ENCODE measurements at places on chromosomes 12 and 14.

DNA sequence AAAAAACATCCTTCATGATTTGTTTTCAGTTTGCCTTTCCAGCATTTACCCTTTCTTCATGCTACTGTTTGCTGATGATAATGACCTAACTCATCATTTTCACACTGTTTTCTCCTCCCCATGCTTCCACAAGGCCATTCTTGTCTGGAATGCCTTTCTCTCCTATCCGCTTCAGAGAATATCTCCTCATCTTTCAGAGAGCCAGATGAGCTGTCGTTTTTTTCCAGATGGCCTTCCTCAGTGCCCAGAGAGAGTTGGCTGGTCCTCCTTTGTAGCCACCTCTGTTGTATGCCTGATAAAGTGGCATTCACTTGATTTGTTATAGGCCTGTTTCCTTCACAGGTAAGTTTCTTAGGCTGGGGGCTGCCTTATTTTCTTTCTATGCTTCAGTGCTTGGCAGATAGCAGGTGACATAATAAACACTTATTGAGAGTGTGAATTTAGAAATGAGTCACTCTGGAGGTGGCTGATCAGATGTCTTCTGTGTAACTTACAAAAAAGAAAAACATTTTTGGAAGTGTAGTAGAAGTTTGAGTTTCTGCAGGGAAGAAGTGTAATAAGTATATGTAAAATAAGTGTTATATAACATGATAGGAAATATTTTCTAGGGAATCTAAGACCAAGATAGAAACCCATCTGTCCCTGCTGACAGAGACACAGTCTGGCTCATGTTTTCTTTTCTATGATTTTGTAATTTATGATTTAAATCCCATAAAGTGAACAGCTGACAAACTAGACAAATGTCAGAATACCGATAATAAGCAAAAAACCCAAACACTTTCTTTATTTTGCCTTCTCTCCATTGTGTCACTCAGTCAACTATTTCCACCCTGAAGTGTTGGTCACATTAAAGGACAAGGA, 174.5 kb downstream of the DACT1 start:
- DNase-seq: no peak

DNA sequence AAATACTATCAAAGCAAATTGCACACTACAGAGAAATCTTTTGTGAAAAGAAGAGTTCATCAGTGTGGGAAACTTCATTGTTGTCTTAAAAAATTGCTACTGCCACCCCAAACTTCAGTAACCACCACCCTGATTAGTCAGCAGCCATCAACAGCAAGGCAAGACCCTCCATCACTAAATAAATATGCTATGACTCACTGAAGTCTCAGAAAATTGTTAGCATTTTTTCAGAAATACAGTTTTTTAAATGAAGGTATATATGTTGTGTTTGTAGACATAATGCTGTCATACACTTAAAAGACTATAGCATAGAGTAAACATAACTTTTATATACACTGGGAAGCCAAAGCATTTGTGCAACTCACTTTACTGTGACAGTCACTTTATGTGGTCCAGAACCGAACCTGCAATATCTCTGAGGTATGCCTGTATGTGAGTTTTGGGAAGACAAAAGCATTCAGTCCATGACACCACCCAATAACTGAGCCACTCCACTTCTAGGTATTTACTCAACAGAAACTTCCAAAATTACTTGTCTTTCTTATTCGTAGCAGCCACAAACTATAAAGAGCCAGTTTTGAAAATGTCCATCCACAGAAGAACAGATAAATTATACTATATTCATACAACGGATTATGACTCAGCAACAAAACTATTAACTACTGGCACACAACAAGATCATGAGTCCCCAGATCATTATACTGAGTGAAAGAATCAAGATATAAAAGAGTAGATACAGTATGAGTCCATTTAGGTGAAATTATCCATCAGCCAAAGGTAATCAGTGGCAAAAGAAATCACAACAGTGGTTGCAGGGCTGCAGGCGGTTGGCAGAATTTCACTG, 649.6 kb downstream of the BCL11B start:
- DNase-seq: no peak

DNA sequence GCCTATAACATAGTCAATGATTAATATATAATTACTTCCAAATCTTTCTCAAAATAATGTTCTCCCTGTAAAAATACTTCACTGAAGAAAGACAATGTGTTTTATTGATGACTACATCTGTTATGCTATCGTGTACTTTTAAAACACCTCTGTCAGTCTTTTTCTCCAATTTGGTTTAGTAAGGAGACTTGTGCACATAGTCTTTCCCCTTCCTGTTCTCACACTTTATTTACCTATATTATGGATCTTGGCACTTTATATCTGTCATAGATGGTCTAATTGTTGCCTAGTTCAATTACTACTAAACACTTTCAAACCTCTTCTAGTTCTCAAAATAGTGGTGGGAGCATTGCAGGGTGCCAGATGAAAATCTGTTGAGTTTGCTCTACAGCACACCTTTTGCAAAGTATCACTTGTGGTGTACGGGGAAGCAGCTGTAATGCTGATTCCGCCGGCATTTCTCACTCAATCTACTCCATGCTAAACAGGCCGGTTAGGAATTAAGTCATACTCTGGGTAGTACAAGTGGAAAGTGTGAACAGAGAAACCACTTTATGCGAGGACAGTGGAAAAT, 1.1 kb upstream of the INSM2 start:
- DNase-seq: no peak

DNA sequence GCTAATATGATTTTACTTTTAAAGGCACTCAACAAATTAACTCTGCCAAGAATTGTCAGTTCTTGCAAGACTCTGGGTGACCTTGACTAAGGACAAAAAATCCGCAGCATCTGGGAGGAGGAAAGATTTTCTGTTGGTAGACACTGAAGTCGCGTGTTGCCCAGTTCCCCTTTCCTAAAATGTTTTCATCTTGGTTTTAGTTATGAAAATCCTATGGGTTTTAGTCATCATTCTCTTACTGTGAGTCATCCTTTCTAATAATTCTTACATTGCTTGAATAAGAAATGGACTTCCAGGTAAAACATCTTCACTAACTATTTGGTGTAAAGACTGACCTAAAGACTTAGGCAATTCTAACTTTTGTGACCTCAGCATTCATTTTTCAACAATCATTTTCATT, 9.1 kb downstream of the GSG1 start:
- peak; percentile 90 for DNase-seq

DNA sequence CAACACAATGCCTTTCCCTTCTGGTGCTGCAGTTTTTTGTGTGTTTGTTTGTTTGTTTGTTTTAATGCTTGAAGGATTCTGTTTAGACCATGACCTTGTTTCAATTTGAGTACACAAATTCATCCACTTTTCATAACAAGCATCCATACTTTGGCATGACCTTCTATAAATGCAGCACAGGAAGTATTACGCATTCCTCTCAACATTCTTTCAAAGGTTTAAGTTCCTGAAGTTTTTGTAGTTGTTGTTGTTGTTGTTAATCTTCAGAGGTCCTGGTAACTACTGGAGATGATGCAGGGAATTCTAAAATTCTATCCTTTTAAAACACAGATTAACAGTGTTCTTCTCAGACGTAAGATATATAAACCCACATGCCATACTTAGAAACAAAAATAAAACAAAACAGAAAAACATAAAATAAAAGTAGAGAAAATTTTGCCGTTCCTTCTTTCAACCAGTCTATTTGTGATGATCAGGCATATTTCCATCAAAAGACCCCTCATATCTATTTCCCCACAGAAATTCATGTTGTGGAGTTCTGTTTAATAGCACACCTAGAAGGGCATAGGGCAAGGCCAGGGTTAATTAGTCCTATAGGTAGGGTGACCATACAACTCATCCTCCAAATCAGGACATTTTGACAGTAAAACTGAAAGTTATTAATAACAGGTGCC, 529.9 kb downstream of the NOVA1 start:
- DNase-seq: no peak

DNA sequence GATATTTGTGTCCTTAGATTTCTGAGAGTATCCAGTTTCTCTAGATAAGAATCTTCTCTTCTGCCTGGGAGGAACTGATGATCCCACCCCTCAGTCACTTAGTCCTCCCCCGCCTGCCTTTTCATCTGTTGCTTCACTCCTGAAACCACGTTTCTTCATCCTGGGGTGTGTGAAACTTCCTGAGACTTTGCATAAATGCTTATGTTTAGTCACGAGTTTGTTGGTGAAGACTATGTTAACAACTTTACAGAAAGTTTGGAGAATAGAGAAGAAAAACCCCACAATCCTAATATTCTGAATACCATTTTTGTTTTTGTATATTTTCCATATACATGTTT, 33.2 kb downstream of the MARK3 start:
- DNase-seq: peak; percentile 94
